ENCODE measurements at places on chromosomes 4 and X. TPM values are rescaled to one million over a fixed set of nuclear protein-coding genes. Genes with fewer than 3 reads are reported as not detected.

The RAI2 gene
- 9.1 TPM for total RNA-seq

The NBDY gene
- total RNA-seq, result 20.2 TPM

The TMEM156 gene
- total RNA-seq, result 9.6 TPM

The USP9X gene
- 81.8 TPM for total RNA-seq

The SGCB gene
- total RNA-seq, result 48.3 TPM

The S100G gene
- not detected for total RNA-seq

The NWD2 gene
- not detected for total RNA-seq

The CXorf49 gene
- total RNA-seq, result not detected

The PFKFB1 gene
- total RNA-seq, result not detected

The EMCN gene
- total RNA-seq, result 43.6 TPM

The ATP7A gene
- 7.1 TPM for total RNA-seq

The CCDC110 gene
- total RNA-seq, result 0.41 TPM

The DUSP21 gene
- not detected for total RNA-seq

The PPEF2 gene
- total RNA-seq, result not detected

The USP26 gene
- total RNA-seq, result not detected

The PRDM8 gene
- 0.73 TPM for total RNA-seq

The MUC7 gene
- not detected for total RNA-seq

The F9 gene
- total RNA-seq, result not detected

The ZDHHC15 gene
- not detected for total RNA-seq

The STATH gene
- not detected for total RNA-seq

The DCLK2 gene
- total RNA-seq, result 10.0 TPM

The GIMD1 gene
- total RNA-seq, result not detected

The YY2 gene
- total RNA-seq, result 2.7 TPM

The TRIM75 gene
- total RNA-seq, result not detected

The S100P gene
- total RNA-seq, result not detected

The PAGE2B gene
- total RNA-seq, result not detected

The SYTL4 gene
- 10.5 TPM for total RNA-seq

All from glomerular endothelial cell (primary cell).